Dermis microvascular lymphatic vessel endothelial cell (primary cell): ENCODE measurements at places on chromosomes 2 and 18.

DNA sequence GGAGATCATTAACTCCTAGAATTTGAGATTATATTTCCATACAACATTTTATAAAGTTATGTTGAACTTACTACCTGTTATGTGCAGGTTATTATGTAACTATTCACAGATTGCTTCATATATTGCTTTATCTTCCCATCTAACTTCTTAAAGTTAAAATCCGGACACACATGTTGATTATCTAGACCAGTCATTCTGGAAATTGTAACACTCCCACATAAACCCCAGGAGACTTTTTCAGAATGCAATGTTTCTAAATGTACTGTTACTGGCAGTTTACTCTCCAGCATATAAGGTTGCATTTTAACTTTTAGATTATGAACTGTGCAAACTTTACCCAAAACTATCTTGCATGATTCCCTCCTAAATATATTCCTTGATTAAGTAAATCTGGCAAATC lies 70.5 kb upstream of the FAM117B start:
- DNase-seq, result no peak

DNA sequence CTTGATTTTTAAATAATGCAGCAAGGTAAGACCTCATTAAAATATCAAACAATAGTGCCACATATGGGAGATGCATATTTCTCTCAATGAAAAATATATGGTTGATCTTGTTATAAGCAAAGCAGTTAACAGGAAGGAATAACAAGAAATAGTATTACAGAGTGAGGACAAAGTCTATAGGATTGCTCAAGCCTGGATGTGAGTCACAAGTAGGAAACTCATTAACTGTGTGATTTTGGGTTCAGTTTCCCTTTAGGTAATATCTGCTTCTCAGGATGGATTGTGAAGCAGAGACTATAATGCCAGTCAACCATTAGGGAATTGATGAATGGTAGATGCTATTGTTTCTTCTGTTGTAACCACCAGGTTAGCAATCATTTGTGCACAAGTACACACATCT lies 42.9 kb upstream of the SPHKAP start:
- DNase-seq, result no peak

- no peak for DNase-seq
Observed at GRCh38 chr2:109457366-109457765, 156.4 kb downstream of the SEPTIN10 start.

GRCh38 chr2:46540496-46541331 lies 61.3 kb downstream of the TMEM247 start:
- peak; percentile 54 for DNase-seq

DNA sequence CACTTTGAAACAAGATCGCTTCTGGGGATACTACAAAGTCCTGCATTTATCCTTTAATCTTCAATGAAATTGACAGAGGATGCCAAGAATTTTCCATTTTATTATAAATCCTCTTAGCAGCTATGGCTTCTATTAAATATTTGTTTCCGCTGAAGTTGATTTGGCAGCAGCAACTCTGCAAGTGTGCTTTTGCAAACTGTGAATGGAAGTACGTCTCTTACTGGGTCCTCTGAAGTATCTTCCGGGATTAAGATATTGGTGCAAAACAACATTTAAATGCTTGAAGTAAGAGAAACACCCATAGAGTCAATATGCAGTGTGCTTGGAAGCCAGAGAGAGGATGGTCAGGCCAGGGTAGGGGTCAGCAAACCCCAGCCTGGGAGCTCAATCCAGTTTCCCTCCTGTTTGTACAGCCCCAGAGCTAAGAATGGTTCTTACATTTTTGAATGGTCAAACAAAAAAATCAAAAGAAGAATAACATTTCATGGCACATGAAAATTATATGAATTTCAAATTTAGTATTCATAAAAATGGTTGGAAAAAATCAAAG lies 13.6 kb downstream of the CCDC68 start:
- no peak for DNase-seq

DNA sequence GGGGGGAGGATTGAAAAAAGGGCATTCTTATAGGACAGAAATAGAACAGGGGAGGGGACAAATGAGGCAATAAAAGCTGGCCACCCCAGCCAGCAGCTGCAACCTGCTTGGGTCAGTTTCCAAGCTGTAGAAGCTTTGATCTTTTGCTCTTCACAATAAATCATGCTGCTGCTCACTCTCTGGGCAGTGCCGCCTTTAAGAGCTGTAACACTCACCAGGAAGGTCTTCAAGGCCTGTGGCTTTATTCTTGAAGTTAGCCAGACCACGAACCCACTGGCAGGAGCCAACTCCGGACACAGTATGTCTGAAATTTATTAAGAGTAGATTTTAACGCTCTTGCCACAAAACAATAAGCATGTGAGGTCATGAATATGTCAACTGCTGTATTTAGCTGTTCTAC lies 649.9 kb upstream of the RAB6C start:
- no peak for DNase-seq

DNA sequence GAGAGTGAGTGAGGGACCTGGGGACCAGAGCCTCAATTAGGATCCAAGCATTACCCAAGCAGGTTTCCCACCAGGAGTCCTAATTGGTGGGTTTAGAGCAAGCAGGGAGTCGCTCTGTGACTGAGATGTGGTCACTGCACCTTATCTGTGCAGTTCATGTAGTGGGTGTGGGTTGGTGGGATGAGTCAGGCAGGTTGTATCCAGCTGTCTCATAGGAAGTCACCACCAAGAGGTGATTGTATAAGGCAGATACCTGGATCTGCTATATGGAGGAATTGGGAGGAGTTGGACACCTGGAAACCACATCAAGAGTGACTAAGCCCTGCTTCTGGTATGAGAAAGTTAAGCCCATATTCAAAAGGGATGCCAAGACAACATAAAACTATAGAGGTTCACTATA lies 106.8 kb downstream of the ARHGAP28 start:
- DNase-seq, result no peak

GRCh38 chr18:31275722-31276463 lies 42.1 kb upstream of the DSG1 start:
- peak; percentile 18 for DNase-seq

DNA sequence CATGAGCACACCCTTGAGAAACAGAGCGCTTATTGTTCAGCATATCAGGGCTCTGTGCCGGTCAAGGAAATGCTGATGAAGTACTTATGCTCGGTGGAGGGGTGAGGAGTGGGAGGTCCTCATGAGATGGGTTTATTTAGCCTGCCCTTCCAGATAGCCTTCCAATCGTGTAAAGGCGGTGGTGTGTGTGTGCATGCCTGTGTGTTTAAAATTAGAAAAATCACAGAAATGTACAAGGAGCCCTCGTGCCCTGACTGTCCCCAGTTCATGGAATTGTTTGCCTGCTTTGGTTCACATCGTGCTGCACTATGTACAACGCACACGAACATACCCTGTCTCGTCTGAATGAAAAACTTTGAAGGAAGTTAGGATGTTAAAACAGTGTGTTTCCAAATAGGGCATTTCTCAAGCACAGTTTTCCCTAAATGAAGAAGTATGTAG lies 158.6 kb downstream of the AQP4 start:
- no peak for DNase-seq

- DNase-seq, result no peak
Observed at GRCh38 chr2:240596080-240596460, 9.5 kb downstream of the CAPN10 start.

DNA sequence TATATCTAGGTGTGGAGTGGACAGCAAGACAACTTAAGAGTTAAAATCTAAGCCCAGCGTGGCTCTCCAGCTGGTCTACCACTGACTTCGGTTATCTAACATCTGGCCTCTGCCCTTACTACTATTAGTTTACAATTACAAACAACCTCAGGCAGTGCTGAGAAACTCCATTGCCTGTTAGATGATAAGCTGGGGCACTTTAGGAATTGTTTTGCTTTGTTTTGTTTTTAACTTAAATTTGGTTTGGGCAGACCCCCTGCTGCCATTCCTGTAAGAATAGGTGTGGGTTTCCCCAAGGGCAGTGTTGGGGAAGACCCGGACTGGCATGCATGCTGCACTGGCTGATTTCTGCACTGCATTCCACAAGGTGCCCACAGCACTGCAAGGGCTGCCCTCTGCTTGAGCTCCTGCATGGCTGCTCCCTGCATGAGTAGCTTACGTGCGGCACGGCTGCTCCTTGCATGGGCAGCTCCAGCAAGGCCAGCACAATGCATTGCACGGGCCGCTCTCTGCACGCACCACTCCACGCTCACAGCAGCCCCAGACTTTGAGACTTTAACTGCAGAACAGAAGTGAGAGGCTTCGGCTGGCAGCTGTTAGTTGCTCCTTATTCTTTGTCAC lies 74.2 kb upstream of the SERTAD2 start:
- DNase-seq, result no peak

GRCh38 chr2:237012577-237013267 lies 73.0 kb upstream of the COPS8 start:
- no peak for DNase-seq

DNA sequence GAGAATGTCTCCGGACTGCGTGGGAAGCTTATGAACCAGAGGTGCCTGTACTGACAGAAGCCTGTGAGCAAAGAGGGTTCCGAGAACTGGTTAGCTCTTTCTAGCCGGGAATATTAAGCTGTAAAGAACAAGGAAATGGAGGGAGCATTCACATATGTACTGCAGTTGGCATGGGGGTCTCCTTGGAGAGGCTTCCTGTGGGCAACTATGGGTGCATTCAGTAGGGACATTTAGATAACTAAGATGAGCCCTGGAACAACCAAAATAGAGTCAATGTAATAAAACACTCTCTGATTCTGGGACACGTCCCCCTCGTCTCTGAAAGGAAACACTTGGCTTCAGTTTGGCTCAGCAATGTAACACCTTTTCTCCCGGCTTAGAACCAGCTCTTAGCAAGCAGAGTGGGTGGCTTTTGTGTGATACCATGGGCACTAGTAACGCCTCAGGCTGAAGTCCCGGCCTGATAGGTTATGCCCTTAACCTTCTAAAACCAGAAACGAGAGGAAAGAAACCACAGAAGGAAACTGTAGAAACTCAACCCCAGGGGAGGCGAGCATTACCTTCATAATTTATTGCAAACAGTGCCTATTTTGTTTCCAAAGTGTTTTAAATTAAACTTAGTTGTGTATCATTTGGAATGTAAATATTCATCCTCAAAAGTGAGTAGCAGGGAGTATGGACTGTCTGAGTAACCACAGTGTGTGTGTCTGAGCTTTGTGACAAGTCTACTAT lies 48.8 kb upstream of the LPIN2 start:
- DNase-seq, result no peak

DNA sequence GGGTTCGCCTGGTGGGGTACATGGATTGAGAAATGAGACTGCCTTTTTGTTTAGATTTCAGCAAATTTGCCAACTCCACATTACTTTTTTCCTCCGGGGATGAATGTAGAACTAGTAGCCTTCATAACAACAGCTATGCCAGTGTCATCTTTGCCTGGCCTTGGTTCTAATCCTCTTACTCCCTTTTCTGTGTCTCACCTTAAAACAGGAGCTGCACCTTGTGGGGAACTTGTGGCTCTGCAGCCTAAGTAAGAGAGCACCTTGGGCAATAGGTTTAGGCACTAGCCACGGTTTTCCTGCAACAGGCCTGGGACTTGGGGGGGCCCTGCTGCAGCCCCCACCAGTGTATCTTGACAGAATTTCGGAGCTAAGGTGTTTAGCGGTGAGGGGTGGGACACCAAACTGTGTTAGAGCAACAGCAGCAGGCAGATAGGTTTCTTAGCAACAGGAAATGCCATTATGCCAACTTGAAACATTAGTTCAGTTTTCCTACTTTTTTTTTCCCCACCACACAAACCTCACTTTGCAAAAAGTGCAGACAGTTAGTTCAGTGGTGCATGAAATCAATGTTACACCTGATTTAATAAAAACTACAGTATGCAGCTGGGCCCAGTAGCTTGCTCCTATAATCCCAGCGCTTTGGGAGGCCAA lies 173.7 kb downstream of the PRKCE start:
- DNase-seq, result no peak

DNA sequence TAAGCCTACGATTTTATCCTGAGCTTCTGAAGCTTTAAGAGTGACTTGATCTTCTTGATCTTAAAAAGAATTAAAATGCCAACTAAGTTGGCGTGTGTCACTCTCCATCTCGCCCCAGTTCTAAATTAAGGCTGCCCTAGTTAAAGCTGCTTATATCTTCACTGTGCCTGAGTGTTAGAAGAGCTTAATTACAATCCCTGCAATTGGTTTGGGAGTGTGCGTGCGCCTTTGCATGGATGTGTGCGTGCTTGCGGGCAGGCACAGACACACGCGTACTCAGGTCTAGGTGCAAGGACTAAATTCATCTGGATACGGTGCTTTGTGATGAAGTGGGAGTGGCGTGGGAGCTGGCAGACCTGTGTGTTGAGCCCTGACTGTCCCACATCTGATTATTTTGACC lies 201.5 kb downstream of the FAM210A start:
- no peak for DNase-seq
